GF-D8 (cell line): ENCODE measurements at places on chromosomes 7 and 10.

DNA sequence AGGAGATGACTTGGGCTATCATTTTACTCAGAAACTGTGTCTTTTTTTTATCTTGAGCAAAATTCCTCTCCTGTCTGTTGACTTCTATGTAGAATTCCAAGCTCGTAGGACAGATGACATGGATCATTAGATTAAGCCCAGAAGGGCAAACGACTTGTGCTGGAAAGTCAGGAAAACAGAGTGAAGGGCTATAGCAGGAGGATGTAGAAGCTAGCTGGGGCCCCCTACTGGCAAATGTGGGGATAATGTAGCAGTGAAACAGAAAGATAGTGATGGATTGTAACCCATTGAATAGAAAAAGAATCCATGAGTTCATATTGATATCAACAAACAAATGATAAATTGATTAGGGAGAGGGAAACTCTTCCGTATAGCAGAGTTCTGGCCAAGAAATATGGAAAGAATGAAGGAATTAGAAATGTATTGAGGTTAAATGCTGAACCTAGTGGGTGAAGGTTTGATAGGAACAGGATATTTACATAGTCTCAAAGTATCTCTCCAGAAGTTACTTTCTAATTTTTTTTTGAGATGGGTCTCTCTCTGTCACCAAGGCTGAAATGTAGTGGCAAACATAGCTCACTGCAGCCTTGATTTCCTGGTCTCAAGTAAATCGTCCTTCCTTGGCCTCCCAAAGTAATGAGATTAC lies 103.6 kb downstream of the LYZL1 start:
- DNase-seq: no peak

DNA sequence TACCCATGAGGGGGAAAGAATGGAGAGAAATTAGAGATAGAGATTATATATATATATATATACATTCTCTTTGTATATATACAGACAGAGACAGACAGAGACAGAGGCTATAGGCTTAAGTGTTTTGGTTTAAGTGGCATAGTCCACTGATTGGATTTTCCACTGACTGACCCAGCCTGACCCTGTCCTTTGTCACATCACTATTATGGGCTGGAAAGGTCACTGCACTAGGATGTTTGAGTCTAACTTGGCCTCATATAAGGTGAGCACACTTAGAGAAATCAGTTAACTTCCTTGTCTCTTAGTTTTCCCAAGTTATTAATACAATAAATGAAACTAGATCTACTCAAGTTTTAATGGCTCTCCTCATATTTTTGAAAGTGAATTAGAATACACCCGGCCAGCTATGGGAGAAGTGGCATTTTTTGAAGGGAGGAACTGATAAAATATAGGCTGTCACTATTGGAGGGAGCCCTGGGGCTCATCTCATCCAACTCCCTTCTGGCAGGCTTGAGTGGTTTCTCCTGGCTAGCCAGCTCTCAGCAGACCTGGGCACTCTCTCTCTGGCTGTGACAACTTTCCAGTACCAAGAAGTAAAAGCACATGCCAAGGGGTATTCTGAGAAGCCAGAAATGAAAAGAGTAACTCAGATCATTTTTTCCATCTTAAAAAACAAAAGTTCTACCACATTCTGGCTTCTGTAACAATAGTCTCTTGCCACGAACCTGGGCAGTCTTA lies 455.6 kb upstream of the ANKRD30A start:
- DNase-seq: no peak

GRCh38 chr10:132182591-132182990 lies 4.2 kb upstream of the DPYSL4 start:
- no peak for DNase-seq

GRCh38 chr10:91708174-91708861 lies 75.4 kb upstream of the PPP1R3C start:
- DNase-seq: no peak

GRCh38 chr10:10475812-10476211 lies 541.9 kb upstream of the CELF2 start:
- no peak for DNase-seq

GRCh38 chr7:137925754-137926153 lies 76.1 kb downstream of the CREB3L2 start:
- no peak for DNase-seq

DNA sequence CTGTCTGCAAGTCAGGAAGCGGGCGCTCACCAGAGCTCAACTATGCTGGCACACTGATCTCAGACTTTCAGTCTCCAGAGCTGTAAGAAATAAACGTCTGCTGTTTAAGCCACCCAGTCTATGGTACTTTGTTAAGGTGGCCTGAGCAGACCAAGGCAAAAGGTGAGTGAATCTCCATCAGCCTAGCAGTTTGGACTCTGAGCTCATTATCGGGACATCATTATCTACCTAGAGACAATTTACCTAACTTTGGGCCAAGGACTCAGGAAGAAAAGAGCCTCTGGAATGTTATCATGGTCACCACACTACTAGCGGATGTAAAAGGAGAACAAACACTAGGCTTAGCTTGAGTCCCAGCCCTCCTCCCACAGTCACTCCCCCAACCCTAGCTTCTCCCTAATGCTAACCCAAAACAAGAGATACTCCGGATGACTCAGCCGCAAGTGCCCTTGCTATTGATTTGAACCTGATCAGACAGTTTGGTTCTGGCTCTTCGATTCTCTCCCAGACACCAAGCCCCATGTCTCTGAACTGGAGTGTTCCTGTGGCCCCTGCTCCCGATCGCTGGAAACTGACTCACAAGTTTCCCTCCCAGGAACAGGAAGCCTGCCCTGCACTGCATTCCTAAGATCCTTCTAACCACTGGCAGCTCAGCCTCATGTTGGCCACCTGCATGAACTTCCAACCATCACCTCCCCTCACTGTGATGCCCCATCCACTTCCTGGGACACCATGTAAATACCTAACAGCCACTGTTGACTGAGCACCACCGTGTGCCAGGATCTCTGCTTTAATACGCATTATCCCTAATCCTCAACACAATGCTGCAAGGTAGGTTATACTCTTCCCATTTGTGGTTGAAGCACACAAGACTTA lies 34.5 kb downstream of the CREB3L2 start:
- peak; percentile 32 for DNase-seq

DNA sequence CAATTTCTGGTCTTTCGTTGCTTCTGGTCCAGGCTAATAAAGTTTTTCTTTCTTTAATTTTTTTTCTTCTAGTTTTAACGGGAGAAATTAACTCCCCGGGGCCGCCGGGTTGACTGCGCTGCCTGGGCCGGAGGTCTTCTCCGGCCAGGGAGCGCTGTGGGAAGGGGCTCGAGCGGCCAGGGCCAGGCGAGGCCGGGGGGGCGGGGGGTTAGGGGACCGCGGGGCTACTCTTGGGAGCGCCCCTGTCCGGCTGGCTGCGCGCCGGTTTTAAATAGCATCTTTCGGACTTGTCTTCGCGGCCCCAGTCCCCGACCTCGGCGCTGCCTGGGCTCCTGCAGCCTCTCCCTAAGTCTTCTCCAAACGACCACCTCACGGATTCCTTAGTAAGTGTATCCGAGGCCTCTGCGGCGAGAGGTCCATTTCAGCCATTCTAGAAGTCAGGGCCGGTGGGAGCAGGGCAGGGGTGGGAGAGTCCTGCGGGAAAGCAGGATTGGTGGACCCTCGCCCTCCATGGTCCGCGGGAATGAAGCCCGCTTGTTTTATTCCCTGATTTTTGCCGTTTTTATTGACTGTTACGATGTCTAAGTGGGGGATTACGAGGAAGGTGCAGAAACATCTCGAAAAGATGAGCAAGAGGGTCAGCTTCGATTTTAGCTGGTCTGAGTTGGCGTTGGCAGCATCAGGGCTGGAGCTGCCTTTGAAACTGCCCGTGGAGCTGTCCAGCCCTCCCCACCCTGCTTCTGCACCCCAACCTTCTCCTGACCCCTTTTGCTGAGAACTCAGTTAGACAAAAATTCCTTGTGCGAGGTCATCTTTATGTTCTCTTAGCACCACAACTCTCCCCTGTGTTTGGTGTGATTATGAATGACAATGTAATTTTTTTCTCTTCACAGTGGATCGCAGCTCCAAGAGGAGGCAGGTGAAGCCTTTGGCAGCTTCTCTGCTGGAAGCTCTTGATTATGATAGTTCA lies 555 bp downstream of the PHF14 start:
- peak; percentile 11 for DNase-seq
